BJ (cell line): ENCODE measurements at places on chromosomes 3 and 15.

- DNase-seq, result no peak
These were observed 3.2 kb upstream of the NR2E3 start for GRCh38 chr15:71807125-71807629.

DNA sequence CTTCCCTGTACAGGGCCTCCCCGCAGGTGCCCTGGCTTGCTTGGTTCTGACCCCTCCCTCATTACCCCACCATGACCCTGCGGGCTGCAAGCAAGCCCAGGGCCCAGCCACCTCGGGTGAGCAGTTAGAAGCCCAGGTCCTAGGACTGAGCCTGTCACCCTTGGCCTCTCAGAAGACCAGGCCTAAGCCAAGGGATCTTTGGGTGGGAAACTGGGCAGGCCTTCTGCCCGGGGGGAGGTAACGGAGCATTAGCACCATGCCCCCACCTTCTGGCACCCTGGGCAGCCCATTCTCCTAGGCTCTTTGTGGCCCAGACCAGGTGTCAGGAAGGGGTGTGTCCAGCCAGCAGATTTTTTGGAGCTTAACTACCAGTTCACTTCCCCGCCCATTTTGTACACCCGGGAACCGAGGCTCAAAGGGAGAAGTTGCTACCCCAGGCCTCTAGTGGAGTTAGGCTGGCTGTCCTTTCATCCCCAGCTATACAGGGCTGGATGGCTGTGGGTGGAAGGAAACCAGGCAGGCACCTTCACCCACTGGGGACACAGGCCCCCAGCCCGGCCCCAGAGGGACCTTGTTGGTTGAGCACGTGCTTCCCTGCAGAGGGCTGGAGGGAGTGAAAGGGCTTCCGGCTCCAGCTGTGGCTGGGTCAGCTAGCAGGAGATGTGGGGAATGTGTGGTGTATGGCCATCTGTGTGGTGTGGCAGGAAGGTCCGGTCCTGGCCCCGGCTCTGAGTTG lies 1.4 kb downstream of the CSK start:
- no peak for DNase-seq

GRCh38 chr3:49674497-49674983 lies 389 bp downstream of the APEH start:
- no peak for DNase-seq

DNA sequence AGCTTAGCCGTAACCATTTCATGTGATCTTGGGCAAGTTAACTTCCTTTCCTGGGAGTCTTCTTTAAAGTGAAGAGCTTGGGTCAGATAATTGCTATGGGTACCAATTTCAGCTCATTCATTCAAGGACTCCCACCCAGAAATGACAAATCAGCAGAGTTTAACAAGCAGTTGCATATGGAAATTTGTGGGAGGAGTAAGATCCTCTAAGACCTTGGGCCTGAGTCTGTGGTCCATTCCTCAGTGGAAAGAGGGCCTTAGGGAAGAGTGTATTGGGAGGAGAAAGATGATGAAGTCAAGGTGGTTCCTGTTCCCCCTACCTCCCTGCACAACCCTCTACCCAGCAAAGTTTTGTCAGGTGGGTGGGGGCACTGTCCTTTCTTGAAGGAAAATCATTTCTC lies 42.1 kb downstream of the RBP2 start:
- DNase-seq, result no peak

DNA sequence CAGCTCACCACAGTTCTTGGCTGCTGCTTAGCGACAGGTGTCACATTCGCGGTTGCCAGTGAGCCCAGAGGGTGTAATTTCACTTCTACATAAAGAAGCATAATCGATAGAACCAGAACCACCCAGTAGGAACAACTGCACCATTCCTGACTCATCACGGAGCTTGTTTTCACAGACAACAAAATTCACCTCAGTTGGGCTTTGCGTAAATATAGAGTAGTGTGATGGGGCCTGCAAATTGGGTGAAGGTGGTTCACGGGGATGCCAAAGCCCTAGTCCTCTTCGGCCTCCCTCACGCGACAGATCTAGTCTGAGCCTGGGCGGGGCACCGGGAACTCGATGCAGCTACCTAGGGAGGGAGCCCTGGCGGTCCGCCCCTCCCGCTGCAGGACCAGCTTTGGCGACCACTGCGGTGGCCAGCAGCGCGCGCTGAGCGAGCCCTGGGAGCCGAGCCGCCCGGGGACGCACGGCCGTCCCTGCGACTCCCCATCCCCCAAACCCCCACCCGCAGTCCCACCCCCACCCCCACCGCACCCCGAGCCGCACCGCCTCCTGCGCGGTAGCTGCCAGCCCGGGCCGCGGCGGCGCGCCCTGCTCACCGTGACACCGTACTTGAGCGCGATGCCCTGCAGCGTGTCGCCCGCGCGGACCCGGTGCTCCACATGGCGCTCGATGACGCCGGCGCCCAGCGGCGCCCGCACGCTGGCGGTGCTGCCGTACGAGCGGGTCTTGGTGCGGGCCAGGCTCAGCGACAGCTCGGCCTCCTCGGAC lies 519 bp downstream of the LYSMD2 start:
- DNase-seq, result no peak

DNA sequence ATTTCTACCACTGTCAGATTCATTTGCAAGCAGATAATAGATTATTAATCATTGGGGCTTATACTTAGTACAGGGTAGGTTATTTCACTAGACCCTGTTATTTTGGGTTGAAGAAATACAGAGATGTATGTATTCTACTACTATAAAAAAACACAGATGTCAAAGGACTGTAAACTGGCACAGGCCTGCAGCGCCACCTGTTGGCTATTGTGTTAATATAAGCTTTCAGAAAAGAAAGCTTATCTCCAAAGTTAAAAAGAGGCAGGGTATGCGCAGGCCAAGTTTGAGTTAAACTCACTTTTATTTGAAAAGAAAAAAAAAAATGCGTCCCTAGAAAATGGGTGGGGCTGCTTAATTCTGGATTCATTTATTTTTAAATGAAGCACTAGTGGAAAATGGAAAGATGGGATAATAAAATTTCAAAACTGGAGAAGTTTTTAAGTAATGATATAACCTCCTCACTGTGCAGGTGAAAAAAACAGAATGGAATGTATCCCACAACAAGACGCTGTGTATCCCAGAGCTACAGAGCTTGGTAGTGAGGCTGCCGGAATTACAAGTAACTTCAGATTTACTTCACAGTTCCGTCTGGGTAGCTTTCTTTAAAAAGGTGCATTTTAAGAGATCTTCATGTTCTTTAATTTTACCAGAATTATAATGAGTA lies 407.2 kb upstream of the TGFBR2 start:
- DNase-seq, result no peak

- DNase-seq, result no peak
These were observed 114.8 kb upstream of the ATP2B2 start for GRCh38 chr3:10619989-10620832.

DNA sequence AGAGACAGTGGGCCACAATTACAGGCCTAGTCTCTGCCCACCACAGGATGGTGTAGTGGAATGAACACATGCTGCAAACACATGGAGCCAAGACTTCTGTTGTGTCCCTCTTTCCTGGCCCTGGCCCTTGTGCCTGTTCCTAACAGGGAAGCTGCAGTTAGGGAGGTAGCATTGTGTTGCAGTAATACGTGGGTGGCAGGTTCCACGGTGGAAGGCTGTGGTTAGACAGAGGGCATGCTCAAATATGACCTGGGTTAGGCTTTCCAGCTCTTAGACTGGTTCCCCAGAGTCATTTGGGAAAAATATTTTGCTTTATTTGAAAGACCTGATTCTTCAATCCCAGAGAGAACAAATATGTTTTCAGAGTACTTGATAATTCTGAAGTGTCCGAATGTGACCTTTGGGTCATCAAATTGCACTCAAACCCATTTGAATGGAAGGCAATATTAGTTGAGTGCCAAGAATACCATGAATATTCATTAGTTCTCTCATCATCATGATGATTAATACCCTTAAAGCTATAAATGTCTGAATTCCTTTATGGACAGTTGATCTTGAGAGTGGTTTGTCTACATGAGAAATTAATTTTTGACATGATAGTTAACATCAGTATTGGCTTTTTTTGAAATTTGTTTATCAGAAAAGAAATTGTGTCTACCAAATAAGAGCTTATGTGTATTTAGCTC lies 28.5 kb downstream of the PLAAT1 start:
- no peak for DNase-seq

GRCh38 chr15:89531796-89532537 lies 35.6 kb upstream of the RHCG start:
- DNase-seq, result no peak

DNA sequence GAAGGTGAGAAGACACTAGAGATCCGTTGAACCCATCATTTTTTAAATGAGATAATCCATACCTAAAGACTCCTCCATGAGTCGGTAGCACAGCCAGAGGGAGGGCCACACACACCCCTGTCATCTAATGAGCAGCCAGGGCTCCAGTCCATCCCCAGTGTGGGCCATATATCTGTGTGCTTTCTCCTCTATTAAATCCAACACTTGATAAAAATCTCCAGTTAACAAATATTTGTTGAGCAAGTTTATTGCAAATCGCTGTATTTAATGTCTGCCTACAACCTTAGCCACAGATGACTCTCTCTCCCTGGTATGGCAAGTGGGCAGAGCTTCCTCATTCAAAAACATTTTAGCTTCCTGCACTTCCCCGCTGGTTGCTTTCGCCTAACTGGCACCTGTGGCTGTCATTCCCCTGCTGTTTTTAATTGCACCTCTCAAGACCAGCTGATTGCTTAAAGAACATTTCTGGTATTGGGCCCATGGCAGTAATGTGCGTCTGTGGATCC lies 82.8 kb downstream of the SMAD3 start:
- peak; percentile 73 for DNase-seq

DNA sequence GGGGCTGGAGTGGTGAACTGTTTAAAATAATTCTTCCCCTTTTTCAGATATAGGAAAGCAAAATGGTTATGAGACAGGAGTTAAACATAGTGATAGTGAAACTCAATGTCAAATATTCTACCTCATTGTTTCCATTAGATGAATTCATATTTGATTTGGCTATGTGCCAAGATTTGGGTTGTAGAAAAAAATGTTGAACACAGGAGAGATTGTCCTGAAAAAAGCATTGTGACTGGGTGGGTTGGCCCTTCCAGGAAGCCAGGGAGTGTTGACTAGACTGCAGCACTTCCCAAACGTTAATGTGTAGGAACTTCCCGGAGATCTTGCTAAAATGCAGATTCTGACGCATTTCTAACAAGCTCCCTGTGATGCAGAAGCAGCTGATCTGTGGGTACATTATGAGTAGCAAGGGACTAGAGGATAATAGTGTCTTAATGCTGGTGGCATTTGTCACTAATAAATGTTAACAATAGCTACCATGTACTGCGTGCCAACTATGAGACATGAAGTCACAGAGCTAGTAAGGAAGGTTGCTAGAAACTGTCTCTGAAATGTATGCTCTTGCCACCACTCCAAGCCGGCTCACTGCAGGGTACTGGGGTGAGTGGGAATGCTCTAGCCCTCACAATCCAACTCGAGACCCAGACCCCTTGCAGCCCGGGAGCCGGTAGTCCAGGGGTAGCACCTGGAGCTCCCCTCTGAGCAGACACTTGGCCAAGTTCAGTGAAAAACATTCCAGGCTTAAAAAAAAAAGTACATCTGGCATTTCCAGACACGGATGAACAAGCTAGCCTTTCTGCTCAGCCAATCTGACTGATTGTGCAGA lies 120.6 kb downstream of the CD47 start:
- DNase-seq, result no peak

GRCh38 chr3:99901200-99901926 lies 83.7 kb downstream of the CMSS1 start:
- peak; percentile 59 for DNase-seq

DNA sequence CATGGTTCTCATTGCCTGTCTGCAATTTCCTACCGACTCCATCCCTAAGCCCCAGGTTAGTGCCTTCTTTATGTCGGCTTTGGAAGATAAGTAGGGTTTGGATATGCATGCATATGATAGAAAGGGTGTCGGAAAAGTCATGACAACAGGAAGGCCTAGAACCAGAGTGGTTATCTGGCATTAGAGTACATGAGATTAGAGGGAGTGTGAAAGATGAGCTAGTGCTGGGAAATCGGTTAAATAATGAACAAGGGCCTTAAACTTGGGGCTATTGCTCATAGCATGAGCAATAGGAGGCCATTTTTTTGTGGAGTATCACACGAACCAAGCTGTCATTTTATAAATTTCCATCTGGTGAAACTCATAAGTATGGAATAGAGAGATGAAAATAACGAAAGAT lies 54.0 kb upstream of the LPP start:
- DNase-seq, result no peak

- no peak for DNase-seq
These were observed 107.6 kb downstream of the IL20RB start for GRCh38 chr3:137065381-137065780.

DNA sequence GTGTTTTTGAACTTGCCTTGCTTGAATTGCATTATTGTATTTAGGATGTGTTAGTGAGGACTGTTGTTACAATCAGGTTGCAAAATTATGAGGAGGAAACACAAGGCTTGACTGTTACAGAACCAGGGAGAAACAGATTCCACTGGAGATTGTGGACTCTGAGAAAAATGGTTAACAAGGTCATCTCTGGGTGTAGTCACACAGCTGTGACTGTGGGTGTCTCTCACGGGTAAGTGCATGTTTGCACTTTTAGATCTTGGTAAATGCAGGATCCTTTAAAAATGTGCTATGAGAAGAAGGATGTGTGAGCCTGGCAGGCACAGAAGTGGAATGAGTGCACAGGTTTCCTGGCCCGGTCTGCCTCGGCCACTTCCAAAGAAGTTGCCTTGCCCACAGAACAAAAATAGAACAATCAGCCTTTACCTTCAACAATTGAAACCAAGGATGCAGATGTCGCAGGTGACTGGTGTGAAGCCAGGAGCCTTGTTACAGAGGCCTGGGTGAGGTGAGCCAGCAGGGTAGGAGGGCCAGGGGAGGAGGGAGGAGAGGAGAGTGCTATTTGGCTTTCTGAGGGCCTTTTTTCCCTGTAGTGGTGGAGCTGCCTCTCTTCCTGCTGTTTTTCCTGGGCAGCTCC lies 68.0 kb downstream of the ABHD5 start:
- DNase-seq, result no peak
